ENCODE measurements at places on chromosomes 12 and 14.

- DNase-seq: no peak
Measured at GRCh38 chr12:48389409-48389808, 38.7 kb upstream of the ZNF641 start.

DNA sequence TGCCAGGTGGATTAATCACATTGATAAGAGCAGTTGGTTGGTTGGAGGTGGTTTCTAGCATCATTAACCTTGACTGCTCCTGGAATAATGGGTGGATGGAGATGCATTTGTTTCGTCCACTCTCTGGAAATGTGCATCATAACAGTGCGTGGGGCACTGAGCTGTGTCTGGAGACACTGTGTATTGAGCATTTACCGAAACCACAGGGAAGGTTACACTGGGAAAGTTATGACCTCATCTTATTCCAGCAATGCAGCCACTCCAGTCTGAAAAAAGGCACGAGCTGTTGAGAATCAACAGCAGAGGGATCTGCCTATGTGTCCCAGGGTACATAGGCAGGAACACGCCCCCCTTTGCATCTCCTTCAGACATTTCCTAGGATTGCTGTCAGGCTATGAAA lies 27.2 kb downstream of the RNFT2 start:
- no peak for DNase-seq

GRCh38 chr12:49133014-49133413 lies 1.8 kb upstream of the TUBA1B start:
- peak; percentile 27 for DNase-seq

DNA sequence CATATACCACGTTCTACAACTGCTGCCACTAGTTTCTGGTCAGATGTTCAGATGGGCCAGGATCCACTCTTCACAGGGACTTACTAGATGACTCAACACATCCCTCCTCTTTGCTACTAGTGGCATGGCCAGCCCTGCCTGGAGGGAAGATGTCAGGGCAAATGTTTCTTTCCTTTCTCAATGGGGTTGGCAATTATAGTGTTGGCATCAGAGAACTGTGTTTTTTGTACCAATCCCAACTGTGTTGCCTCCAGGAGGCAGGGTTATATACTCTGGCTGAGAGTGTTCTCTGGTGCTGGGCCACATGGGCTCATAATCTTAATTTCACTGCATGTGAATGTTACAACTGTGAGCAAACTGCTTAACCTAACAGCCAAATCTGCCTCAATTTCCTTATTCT lies 69.9 kb upstream of the AVPR1A start:
- DNase-seq: no peak

GRCh38 chr12:94916663-94917062 lies 86.8 kb downstream of the NDUFA12 start:
- no peak for DNase-seq

- no peak for DNase-seq
Measured at GRCh38 chr14:96108061-96108795, 69.1 kb downstream of the C14orf132 start.

GRCh38 chr12:99752740-99753139 lies 105.2 kb downstream of the GARIN6 start:
- DNase-seq: no peak

DNA sequence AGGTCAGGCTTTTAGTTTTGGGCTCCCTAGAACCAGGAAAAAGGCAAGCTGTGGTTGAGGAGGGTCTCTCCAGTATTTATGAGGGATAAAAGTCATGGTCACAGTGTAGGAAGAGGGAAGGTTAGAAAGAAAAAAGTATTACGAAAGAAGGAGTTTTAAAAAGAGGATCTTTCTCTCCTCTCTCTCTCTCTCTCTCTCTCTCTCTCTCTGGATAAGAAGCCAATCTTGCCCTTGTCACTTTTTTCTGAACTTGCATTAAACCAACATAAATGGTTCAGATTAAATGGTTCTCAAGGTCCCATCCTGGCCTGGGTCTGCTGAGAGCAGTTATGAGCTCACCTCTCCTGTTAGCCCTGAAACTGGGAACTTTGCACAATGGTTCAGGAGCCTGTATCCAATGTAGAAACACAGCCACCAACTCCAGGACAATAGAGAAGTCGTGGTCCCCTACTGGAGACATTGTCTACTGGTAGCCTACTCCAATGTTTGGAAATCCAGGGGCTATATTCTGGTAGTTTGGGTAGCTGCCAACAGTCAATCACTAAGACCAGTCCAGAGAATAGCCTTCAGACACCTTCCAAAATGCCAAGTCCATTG lies 131.9 kb downstream of the DAD1 start:
- DNase-seq: no peak
